Naive thymus-derived CD8-positive, alpha-beta T cell (primary cell): ENCODE measurements at places on chromosomes 12 and 14.

DNA sequence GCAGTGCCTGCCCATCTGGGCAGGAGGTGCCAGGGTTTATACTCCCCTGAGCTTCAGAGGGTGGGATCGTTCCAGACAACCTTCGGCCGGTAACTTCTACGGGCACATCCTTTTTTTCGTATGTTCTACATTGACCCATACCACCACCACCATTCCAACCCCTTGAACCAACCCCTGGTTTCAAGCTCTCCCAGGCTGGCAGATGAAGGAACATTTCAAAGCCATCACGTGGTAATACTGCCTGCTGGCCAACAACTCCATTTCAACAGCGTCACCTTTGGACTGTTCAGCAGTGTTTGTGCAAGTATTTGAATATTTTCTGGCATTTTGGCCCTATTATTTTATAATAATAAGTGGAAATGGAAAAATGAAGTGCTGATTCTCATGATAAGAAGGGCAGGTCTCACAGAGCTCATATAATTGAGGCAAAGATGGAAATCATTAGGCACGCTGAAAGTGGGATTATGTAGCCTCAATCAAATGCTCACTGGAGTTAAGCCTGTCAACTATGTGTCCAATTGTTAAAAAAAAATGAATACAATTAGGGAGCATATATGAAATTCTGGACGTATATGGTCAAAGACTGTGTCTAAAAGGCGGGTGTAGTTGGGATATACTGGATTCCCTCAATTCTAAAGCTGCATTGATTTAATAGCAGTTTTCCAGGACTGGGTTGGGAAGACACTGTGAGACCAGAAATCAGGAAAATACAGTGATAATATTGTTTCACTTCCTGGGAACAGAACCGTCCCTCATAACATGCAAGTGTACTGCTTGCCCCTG is 162.1 kb downstream of the ZFP36L1 start:
- no peak for DNase-seq

- no peak for DNase-seq
Observed at GRCh38 chr14:20356422-20356821, 13.0 kb downstream of the PARP2 start.

- DNase-seq, result no peak
Observed at GRCh38 chr12:64147875-64148274, 74.2 kb downstream of the KICS2 start.

DNA sequence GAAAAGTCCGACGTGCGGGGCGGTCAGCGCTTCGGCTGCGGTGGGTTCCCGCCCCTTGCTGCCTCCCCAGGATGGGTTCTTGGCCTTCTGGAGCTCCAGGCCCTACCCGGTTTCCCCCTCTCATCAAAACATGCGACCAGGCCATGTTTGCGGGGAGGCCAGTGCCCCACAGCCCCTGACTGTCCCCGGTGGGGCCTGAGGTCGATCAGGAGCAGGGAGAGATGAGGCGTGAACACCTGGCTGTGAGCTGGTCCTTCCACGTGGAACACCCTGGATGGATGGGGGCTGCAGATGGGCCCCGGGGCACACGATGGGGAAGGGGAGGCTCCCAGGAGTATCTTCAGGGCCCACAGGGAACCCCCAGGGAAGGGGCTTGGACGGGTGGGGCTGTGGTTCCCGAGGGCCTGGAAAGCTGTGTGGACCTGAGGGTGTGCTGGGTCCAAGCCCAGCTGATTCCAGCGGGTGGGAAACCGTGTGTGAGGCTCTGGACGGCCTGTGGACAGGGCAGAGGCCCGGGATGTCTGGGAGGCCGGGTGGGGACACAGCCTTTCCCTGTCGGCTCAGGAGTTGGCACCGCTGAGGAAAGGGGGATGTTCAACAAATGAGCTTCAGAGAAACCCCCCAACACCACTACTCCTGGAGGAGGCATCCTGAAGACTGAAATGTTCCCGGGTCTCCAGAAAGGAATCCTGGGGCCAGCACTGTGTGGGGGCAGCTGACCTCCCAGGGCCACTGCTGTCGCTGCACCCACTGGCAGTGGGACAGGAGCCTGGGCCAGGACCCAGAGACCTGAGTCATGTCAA is 187.0 kb upstream of the C14orf180 start:
- DNase-seq, result no peak

- DNase-seq, result no peak
Observed at GRCh38 chr12:92629349-92630065, 73.3 kb upstream of the PLEKHG7 start.
